A172 (cell line): ENCODE measurements at places on chromosomes 13 and 19. TPM values are rescaled to one million over a fixed set of nuclear protein-coding genes. Genes with fewer than 3 reads are reported as not detected.

GRCh38 chr13:101575581-101575980, 123.1 kb downstream of the ITGBL1 start:
- DNase-seq = peak; percentile 35

DNA sequence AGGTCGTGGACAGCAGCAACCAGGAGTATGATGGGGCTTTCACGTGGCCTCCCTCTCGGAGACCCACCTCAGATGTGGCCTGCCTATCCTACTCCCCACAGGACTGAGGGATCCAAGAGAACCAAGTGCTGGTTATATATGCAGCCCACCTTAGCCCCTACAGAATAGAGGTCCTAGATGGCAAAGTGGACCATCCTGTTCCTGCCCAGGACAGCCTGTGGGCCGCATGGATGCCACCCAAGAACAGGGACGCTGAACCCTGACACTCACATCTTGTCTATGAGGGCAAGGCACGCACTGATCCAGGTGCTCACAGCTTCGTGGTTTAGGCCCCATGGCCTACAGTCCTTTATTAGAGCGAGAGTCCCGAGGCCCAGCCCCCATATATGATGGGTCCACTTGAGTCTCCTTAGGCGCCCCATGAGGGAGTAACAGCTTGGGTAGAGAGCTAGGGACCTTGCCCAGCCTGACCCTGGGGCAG, 1.5 kb upstream of the SLC27A5 start:
- no peak for DNase-seq

DNA sequence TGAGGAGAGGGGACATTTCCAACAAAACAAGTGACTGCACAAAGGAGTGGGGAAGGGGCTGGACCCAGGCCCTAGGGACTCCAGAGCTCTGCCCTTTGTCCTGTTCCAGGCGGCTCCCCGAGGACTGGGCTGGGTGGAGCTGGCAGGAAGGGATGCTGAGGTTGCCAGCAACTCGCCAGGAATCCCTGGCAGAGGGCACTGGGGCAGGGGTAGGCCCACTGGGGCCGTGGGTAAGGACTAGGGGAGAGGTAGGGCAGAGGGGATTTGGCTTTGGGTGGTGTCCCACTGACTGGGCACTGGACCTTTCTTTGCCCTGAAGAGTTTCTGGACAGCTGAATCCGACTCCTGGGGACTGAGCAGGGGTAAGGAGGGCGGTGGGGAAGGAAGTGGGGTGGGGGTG, 7.9 kb downstream of the LIPE start:
- no peak for DNase-seq

Gene LPAR6
- 6.0 and 6.5 TPM in 2 replicates for total RNA-seq

- DNase-seq = no peak
These were observed 10.8 kb downstream of the RASL11A start for GRCh38 chr13:27281420-27281819.

Gene PRR12
- 2.3 and 4.7 TPM in 2 replicates for total RNA-seq

GRCh38 chr19:3809881-3810707, 23.9 kb upstream of the MATK start:
- DNase-seq = no peak

- DNase-seq = no peak
These were observed 12.5 kb downstream of the NLRP8 start for GRCh38 chr19:55959996-55960675.

Gene UBL3
- total RNA-seq = 8.7 and 9.7 TPM in 2 replicates

Gene KLK3
- total RNA-seq = not detected in 2 replicates

GRCh38 chr13:77876176-77876575, 42.5 kb downstream of the EDNRB start:
- DNase-seq = no peak

- DNase-seq = no peak
These were observed 71.1 kb upstream of the SOX21 start for GRCh38 chr13:94783489-94783888.

Gene RHPN2
- 17.4 and 23.0 TPM in 2 replicates for total RNA-seq

- no peak for DNase-seq
These were observed 163.5 kb downstream of the COG6 start for GRCh38 chr13:39818953-39819352.

DNA sequence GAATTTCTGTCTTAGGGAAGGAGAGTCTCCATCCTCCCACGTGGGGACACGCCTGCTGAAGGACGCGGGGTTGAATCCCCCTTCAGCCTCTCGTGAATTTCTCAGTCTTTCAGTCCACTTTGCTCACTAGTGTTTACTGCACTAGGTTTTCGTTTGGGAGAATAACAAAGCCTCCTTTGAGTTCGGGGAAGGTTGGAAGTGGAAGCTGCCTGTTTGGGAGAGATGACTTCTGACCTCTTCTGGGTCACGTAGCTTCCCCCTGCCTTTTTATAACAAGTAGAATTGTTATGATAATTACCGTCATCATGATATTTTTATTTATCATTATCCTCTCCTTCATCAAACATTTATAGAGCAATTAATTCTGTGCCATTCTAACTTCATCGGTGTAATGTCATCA, 60.7 kb downstream of the ATP11A start:
- no peak for DNase-seq

DNA sequence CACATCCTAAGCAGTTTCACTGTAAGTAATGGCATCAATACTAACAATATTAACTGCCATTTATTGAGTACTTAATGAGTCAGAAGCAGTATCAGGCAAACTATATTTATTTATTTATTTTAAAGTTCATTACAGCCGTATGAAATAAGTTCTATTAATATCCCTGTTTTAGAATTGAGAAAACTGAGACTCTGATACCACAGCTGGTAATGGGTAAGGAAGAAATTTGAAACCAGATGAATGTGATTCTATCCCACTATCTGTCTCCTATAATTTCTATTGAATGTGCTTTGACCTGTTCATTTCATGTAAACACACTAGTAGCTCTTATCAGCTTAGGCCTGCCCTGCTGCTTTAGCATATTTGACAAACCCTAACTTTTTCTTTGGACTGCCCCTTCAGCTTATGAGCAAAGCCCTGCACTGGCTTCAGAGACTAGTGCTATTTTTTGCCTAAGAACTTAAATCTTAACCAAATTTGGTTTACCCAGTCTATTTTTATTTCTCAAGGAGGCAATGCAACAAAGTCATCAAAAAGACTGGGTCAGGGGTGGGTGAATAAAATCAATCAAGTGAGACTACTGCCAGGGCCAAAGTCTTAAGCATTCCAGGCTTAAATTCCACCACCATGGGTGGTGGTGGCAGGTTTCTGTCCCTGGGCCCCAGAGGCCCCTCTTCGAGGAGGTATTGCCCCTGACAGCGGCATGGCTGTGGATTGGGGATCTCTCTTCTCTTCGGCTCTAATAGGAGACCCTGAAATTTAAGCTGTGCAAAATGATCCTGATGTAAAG, 143.4 kb downstream of the DLEU7 start:
- no peak for DNase-seq

DNA sequence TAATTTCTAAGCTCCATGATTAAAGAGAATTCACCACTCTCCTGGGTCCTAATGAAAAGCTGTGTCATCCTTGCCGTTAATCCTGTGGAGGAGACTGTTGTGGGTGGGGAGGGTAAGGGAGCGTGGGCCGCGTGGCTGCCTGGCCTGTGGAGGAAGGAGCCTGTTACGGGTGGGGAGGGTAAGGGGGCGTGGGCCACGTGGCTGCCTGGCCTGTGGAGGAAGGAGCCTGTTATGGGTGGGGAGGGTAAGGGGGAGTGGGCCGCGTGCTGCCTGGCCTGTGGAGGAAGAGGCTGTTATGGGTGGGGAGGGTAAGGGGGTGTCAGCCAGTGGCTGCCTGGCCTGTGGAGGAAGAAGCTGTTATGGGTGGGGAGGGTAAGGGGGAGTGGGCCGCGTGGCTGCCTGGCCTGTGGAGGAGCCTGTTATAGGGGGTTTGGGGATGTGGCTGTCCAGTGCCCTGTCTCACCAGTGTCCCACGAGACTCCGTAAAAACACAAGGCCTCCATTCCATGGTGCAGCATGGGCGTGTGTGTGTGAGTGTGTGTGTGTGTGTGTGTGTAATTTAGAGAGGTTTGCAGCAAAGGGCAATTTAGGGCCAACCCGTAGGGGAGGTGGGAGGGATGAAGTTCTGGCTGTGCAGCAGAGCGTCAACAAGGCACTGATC, 15.6 kb upstream of the DCUN1D2 start:
- no peak for DNase-seq

DNA sequence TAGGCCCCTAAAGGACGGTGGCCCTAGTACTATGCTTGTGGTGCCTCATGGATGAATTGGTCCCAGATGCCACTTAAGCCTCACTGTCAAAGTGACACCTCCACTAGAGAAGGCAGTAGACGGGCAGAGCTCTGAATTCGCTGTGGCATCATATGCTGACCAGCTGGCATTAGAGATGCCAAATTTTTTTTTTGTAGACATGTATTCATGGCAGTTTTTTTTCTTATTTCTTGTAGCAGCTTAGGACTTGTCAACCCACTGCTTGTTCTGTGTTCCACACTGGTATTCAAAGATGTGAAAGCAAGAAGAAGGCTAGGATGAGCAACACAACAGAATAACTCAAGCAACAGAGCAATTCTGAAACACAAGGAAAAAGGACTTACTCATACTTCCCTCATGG, 212.5 kb downstream of the DLEU7 start:
- no peak for DNase-seq

DNA sequence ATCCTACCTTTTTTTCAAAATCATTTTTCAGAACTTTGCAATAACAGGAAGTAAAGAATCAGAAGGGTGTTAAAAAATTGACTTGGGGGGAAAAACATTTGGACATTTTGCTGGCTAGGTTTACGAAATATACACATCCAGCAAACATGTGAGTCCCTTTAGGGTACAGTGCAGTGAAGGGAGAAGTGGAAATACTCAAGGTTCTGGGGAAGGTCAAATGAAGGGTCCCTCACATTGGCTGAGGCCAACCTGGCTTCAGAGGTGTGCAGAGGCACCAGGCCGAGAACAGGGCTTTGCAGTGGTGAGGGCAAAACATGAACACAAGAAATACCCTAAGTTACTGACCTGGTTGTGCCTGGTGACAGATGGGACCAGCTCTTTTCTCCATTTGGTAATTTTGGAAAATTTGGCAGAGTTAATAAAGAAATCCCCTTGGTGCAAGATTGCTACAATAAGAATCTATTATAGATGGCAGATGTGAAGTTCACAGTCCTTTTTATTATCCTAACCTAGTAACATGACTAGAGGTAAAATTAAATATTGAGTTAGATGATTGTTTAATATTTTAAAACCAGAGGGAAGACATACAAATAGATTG, 1.5 kb upstream of the UPF3A start:
- no peak for DNase-seq

GRCh38 chr13:34608331-34608730, 333.7 kb upstream of the NBEA start:
- DNase-seq = no peak

DNA sequence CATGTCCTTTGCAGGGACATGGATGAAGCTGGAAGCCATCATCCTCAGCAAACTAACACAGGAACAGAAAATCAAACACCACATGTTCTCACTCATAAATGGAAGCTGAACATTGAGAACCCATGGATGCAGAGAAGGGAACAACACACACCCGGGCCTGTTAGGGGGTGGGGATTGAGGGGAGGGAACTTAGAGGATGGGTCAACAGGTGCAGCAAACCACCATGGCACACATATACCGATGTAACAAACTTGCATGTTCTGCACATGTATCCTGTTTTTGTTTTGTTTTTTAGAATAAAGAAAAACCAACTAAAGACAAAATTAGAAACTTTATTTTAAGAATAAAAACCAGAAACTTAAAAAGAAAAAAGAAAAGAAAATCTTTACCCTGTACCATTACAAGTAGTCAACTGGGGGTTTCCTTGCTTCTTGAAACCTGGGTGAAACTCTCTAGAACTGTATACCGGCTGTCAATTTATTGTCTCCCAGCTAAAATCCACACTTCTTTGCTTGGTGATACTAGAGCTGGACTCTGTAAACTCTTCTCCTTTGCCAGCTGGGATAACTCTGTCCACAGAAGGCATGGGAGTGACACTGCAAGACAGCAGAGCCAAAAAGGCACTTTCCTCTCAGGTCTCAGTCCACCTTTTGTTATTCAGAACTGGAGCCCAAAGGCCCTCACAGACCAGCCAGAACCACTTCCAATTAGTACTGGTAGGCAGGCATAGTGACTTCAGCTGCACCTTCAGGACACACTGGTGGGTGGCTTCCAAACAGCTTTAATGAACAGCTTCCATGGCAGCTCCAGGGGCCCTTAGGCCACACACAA, 9.0 kb downstream of the MICU2 start:
- no peak for DNase-seq

DNA sequence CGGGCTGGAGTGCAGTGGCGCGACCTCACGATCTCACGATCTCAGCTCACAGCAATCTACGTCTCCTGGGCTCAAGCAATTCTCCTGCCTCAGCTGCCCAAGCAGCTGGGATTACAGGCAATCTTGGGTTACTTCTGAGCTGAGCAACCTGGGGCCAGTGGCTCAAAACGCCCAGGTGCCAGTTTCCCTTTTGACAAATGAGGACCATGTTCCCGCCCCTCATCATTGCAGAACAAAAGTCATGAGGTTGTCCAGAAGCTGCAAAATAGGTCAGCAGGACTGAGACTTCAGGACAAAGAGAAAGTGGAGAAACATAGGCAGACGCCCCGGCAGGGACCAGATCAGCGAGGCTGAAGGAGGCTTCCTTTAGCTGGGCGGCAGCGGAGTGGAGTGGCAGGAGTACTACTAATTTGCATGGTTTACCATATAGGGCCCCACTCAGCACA, 3.3 kb upstream of the ADGRE5 start:
- no peak for DNase-seq

DNA sequence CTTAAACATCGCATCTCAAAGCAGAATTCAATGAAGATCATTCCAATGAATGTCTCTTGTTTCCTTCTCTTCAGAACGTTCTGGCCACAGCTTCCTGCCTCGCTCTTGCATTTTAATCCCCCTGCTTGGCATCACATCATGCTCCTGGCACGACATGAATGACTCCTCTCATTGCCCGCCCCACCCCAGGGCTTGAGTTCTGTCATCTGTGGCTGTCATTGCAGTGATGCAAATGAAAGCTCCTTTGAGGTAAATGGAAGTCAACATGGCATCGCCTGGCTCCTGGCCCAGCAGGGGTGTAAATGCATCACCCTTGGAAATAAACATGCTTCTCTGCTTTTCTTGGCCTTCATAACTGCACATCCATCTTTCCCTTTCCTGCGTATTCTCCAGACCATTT, 48.6 kb downstream of the SCEL start:
- no peak for DNase-seq

DNA sequence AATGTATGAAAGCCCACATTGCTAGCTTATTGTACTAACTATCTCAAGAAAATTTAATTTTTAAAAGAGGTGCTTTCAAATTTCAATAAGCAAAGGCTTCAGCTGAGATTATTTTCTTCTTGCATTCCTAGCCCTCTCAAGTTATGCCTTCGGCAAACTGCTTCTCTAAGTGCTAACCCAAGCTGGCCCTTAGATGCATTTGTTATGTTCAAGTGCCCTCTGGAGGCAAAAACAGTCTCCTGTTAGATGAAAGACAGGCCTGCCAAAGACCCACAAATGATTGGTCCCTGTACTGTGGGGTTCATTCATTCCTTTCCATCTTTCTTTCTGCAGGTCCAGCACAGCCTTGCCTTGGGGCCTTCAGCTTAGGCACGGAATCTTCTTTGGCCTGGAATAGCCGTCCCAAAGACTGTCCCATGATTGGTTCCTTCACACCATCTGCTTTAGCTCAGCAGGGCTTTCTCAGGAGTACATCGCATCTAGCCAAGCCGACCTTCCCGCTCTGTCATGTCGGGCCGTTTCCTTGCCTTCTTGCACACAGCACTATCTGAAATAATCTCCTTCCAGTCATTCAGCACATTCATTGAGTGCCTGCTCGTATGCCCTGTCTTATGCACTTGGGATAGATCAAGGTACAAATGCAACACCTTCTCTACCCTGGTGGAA, 26.4 kb upstream of the TPTE2 start:
- DNase-seq = no peak

- no peak for DNase-seq
These were observed 300.3 kb downstream of the MYO16 start for GRCh38 chr13:108929532-108930206.

- no peak for DNase-seq
These were observed 101.5 kb downstream of the ZNF557 start for GRCh38 chr19:7170983-7171382.
